NCI-H1417 treated with DMSO at 0.1 percent for 48 hours (cell line): ENCODE measurements at places on chromosomes 3 and 15.

- DNase-seq: no peak
Measured at GRCh38 chr15:47542312-47542989, 174.9 kb upstream of the SEMA6D start.

GRCh38 chr3:143016321-143016972 is 15.1 kb downstream of the U2SURP start:
- no peak for DNase-seq

DNA sequence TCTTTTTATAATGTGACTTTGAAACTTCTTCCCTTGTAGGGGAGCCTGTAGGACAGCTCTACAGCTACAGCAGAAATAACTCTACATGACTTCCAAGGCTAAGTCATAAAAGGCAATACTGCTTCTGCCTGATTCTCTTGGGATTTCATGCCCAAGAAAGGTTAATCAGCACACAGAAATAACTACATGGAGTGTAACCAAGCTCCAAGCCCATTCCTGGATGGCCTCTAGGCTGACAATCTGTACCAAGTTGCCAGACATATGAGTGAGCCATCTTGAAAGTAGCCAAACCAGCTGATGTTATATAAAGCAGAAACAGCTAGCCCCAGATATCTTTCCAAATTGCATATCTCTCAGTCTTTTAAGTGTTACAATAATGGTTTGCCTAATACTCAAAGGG is 75.8 kb upstream of the OSTN start:
- no peak for DNase-seq

DNA sequence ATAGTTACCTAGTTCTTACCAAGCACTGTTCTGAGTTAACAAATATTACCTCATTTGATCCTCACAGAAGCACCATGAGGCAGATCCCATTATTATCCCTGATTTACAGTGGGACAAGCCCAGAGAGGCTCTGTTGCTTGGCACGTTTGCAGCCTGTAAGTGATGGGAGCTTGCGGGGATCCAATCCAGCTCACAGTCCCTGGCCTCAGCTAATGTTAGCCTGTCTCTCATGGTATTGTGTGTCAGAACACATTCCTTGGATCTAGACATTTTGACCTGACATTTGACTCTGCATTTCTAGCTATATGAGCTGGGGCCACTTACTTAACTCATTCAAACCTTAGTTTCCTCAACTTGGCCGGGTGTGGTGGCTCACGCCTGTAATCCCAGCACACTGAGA is 246.9 kb upstream of the LRTM1 start:
- DNase-seq: no peak

DNA sequence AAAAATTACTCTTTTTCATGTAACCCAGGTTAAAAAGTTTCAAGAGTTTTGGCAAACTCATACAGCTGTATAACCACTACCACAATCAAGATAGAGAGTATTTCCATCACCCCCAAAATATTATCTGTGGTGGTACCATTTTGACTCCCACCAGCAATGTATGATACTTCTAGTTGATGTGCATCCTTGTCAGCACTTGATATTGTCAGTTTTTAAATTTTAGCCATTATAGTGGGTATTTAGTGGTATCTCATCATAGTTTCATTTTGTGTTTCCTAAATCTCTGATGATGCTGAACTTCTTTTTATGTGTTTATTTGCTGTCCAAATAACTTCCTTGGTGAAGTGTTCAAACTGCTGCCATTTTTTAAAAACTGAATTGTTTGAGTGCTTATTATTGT is 14.6 kb downstream of the CTDSPL start:
- DNase-seq: no peak

- DNase-seq: no peak
Measured at GRCh38 chr3:46905213-46905560, 27.7 kb downstream of the PTH1R start.

- no peak for DNase-seq
Measured at GRCh38 chr15:61025781-61026180, 203.3 kb downstream of the RORA start.

- DNase-seq: no peak
Measured at GRCh38 chr15:91237445-91237844, 137.4 kb downstream of the SV2B start.

DNA sequence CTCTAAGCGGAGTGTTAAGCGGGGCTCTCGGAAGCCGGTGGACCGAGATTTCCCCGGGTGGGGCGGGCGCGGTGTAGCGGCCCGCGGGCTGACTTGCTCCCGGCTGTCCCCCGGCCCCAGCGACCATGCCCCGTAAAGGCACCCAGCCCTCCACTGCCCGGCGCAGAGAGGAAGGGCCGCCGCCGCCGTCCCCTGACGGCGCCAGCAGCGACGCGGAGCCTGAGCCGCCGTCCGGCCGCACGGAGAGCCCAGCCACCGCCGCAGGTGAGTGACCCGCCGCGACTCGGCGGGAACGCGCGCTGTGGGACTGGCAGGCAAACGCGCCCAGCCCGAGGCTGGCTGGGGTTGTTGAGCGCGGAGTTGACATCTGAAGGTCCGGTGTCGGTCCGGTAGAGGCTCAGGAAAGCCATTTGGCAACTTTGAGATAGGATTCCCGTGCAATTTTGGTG is 1.3 kb downstream of the SMC4 start:
- no peak for DNase-seq

DNA sequence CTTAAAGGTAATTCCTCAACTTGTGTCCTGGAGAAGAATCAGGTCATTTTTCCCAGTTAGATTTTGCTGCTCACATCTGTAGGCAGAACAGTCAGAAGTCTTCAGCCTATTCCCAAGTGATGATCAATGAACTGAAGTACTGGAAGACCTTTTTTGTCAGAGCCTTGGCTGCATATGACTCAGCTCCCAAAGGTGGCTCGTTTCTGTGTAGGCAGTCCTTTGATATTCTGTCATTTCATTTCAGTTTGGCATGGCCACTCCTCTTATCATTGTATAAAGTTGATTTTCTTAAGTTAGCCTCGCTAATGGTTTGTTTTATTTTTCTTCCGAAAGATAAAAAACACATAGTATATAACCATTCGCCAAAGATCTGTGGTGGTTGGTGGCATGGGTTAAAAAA is 90.7 kb downstream of the KLHL25 start:
- no peak for DNase-seq

GRCh38 chr3:73768524-73769308 is 144.0 kb upstream of the PDZRN3 start:
- DNase-seq: no peak

- DNase-seq: no peak
Measured at GRCh38 chr3:14246414-14246813, 67.8 kb downstream of the LSM3 start.

GRCh38 chr3:55297706-55298105 is 189.4 kb downstream of the WNT5A start:
- DNase-seq: no peak

- no peak for DNase-seq
Measured at GRCh38 chr3:137026701-137027100, 68.9 kb downstream of the IL20RB start.

GRCh38 chr15:76147906-76148570 is 88.3 kb downstream of the TMEM266 start:
- DNase-seq: peak; percentile 1

DNA sequence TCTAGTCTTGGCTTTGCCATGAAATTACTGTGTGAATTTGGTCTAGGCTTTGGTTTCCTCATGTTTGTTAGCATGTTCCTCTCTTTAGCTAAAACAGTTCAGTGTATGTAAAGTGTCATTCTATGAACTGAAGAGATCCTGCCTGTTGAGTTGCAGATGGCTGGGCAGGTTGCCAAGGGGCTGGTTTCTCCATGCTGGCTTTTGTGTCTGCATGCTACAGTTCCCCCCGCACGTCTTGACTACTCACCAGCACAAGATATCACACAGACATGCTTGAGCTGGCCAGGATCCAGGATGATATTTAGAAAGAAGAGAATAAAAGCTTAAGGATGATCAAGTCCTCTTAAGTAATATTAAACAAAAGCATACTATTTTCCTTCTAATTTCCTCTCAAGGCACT is 90.2 kb downstream of the CERS3 start:
- peak; percentile 66 for DNase-seq

- DNase-seq: no peak
Measured at GRCh38 chr15:92328207-92328606, 65.5 kb upstream of the ST8SIA2 start.

DNA sequence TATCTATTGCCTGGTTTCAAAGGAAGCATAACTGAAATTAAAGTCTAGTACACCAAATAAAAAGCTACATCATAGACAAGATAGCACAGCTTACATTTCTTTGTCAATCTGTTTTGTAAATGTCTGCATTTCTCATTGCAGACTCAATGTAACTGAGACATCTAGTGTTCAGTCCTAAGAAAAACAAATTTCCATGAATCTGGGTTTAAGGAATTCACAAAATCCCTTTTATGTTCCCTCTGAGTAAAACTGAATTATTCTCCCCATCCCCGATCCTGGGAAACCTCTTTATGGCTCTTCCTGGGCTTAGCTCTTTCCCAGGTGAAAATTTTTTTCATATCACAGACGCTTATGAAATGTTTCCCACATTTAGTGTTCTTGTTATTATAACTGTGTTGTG is 21.6 kb upstream of the RASA2 start:
- no peak for DNase-seq

DNA sequence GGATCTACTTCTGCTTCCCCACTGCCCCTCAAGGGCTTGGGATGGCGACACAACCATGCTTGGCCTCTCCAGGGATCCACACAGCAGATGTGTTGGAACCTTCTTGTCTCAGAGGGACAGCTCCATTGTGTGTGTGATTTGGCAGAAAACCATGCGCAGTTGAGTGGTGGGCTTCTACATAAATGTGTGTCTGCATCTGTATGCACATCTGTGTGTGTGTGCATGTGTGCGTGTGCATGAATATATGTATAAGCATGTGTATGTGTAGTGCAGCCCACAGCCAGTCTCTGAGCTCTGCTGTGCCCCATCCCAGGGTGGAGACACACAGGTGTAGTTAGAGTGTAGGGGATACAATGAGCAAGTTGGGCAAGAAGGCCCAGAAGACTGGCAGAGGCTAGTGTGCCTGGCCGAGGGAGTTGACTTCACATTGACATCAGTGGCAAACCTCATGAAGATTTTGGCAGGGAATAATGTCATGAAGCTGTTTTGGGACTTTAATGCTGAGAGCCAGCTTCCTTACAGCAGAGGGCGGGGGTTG is 8.1 kb downstream of the GLYCTK start:
- no peak for DNase-seq

DNA sequence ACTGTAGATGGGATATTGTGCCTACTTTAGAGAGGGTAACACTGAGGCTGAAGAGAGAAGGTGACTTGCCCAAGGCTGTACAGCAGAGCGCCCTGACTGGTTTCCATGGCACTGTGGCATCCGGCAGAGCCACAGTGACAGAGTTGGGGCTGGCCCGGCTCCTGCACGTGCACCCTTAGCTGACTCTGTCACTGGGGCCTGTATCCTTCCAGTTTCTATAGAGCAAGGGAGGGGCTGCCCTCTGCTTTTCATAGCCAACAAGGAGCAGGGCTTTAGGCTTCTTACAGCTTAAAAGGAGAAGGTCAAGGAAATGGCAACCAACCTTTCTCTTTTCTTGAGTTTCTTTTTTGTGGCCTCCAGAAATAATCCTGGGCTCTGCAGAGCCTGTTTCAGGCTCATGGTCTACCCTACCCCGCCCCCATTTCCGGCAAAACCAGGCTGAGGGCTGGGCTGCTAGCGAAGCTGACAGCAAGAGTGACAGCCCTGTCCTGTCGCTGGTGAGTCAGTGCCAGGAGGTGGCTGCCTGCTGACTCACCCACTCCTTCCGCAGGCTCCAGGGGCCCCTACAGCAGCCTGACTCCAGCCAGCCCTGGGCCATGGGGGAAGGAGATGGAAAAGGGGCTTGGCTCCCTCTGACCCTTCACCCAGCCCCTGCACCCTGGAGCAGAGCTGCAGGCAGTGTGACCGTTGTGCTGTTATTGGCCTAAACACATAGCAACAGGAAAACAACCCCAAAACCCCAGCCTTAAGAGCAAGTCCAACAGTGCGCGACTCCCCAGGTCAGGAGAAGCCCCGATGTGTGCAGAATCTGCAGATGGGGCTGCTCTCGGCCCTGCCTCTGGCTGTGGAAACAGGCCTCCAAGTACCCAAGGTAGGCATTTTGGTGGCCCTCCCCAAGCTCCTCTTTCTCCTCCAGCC is 29.8 kb downstream of the SLC6A6 start:
- DNase-seq: no peak

DNA sequence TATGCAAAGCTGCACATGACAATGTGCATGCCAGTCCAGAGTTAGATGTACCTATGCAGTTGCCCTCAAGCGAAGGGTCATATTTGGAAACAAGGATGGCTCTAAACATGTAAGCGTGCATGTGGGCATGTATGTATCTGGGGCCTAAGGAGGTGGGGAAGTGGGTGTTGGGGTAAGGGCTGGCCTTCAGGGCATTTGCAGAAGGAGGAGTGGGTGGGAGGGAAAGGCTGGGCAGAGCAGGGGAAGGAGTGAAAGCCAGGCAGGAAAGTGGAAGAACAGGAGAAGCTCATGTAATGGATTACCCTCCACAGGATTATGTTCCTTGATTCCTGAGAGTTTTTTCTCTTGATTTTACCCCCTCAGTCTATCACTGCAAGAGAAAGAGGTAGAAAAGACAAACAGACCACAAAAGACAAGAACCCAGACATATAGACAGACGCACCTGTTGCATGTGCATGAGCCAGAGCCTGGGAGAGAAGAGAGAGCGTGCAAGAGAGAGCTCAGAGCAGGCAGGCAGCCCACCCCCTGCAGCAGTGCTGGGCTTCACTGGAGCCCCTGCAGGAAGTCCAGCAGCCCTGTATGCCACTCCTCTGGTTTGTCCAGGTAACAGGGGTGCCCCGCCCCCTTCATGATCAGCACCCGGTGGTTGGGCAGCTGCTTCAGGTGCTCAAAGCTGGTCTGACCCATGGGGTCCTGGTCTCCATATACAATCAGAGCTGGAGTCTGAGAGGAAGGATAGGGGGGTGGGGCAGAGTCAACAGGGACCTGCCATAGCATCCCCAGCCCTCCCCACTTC is 1.8 kb upstream of the PCBP4 start:
- no peak for DNase-seq

DNA sequence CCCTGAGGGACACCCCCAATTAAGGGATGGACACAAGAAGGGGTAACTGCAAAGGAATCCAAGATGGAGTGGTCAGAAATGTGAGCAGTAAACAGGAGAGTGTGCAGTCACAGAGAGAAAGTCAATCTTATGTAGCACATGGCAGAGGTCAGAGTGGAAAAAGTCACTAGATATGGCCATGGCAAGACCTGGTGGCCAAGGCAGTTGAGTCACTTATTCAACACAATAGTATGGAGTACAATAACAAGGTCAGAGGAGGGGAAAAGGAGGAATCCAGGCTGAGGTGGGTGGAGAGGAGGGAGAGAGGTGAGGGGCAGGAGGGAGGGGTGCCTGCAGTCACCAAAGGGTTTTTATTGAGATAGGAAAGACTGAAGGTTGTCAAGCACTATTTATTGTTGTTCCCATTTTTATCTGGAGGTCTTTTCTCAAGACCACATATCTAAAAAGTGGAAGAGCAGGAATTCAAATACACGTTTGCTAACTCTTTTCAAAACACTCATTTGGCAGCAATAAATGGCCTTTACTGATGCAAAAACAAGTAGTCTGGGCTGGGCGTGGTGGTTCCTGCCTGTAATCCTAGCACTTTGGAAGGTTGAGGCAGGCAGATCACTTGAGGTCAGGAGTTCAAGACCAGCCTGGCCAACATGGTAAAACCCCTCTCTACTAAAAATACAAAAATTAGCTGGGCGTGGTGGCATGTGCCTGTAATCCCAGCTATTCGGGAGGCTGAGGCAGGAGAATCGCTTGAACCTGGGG is 53.3 kb upstream of the ARHGEF3 start:
- DNase-seq: no peak
